ENCODE measurements at places on chromosomes 16 and 17.

DNA sequence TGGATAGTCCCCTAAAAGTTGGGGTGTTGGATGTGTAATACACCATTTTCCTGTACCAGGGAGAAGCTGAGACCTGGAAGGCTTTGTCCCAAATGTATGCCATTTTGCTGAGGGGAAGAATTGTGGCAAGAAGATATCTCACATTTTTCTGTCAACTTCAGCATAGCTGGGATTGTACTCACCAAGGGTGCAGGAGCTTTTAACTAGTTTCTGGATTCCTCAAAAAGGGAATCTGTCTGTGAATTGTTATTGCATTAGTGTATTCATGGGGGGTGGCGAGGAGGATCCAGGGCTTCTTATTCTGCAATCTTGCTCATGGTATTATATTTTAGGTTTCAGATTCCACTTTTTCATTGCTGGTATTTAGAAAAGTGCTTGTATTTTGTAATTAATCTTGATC lies 208.2 kb upstream of the MYOCD start:
- no peak for DNase-seq

DNA sequence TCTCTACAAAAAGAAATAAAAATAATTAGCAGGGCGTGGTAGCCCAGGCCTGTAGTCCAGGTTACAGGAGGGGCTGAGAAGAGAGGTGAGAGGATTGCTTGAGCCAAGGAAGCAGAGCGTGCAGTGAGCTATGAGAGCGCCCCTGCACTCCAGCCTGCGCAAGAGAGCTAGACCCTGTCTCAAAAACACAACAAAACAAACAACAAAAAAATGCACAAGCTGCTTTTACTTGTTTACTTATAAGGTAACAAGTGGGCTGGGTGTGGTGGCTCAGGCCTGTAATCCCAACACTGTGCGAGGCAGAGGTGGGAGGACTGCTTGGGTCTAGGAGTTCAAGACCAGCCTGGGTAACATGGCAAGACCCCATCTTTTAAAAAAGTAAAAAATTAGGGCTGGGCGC lies 1.7 kb downstream of the CYTH1 start:
- peak; percentile 55 for DNase-seq

DNA sequence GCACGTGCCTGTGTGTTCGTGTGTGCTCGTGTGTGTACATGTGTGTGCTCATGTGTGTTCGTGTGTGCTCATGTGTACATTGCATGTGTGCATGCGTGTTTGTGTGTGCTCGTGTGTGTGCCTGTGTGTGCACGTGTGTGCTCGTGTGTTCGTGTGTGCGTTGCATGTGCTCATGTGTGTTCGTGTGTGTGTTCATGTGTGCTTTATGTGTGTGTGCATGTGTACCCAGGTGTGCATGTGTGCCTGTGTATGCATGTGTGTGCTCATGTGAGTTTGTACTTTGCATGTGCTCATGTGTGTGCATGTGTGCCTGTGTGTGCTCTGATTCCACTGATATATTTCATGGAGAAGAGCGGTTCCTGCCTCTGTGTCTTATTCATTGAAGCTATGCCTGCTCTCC lies 265.5 kb downstream of the FOXL1 start:
- no peak for DNase-seq

GRCh38 chr17:80204626-80205468 lies 15.3 kb downstream of the SGSH start:
- DNase-seq = no peak

- DNase-seq = no peak
Observed at GRCh38 chr17:4234401-4234800, 29.4 kb downstream of the ANKFY1 start.

DNA sequence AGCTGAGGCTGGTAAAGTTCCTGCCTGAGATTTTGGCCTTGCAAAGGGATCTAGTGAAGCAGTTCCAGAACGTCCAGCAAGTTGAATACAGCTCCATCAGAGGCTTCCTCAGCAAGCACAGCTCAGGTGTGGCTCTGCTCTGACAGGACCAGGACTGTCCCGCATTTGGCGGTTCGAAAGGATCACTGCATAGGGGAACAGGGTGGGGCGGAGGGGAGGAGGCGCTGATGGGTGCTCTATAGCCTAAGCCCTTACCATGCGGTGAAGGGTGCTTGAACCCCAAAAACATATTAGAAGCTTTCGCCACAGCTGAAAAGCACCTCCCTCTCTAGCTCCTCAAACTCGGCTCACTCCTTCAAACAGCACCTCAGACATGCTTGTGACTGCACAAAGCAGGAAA lies 29.9 kb upstream of the ENDOV start:
- DNase-seq = no peak

DNA sequence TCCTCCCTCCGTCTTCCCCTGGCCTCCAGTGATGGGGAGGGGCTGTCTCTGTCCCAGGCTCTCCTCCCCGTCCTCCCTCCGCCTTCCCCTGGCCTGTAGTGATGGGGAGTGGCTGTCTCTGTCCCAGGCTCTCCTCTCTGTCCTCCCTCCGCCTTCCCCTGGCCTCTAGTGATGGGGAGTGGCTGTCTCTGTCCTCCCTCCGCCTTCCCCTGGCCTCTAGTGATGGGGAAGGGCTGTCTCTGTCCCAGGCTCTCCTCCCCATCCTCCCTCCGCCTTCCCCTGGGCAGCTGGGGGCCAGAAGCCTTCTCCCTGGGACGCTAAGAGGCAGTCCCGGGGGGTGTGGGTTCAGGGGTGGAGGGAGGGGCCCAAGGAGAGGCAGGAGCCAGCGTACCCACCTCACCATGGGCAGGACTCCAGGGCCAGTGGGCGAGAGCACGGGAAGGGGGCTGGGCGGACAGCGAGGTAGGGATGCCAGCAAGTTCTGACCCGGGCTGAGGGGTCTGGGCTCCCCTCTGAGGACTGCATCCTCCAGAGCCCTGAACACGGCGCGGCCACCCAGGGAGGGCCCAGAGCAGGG lies 14.8 kb downstream of the UTS2R start:
- DNase-seq = no peak

DNA sequence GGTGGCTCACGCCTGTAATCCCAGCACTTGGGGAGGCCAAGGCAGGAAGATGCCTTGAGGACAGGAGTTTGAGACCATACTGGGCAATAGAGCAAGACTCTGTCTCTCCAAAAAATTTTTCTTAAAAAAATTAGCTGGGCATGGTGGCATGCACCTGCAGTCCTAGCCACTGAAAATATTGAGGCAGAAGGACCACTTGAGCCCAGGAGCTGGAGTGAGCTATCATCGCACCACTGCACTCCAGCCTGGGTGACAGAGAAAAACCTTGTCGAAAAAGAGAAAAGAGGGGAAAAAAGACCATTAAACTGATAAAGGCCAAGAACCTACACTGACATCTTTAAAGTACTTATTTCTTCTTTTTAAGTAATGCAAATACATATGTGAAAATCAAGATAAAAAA lies 53.4 kb upstream of the ITGA2B start:
- peak; percentile 59 for DNase-seq

- no peak for DNase-seq
Observed at GRCh38 chr16:75048054-75048453, 49.2 kb downstream of the ZNRF1 start.

DNA sequence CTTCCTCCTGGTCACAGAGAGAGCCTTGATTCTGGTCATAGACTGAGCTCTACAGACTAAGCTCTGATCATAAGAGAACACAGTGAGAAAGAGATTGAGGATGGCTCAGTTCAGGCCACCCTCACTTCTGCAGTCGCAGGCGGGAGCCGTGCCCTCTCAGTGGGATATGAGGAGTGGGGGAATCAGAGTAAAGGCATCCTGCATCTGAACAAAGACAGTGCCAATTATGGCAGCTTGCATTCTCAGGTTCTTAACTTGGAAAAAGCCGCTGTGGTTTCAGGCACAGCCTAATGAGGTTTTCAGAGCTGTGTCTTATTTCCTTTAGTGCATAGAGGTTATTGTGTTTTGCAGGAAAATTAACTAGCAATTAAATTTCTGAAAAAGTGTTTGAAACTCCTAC lies 134.4 kb upstream of the NLRP1 start:
- DNase-seq = no peak

DNA sequence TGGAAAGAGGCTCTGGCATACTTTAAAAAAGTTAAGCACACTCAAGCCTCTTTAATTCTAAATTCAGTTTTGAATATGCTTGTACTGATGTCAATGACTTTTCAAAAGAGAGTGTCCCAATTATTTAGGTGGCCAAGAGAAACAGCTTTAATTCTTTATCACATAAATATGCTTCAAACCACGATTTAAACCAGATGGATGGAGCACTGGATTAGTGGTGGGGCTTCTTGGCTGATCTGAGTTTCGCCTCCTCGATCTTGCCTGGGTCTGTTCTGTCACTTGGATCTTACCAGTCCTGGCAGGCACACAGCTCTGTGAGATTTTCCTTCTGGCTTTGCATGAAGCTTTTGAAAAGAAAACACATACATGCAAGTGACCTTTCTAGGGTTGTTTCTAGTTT lies 467.8 kb downstream of the MAF start:
- DNase-seq = peak; percentile 52

DNA sequence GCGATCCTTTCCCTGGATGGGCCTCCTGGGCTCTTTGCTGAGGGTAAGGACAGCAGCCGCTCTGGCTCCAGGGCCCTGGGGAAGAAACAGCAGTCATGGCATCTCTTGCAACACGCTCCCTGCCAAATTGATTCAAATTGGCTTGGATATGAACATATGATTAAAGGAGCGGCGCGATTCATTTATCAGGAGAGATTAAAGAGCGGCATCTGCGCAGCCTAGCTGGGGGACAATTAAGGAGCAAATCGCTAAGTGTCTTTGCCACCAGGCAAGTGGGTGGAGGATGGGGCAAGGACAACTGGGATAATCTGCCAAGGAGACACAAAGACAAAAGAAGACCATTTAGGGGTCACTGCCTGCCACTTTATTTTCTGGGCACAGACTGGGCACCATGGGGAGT lies 27.8 kb downstream of the PIPOX start:
- no peak for DNase-seq

DNA sequence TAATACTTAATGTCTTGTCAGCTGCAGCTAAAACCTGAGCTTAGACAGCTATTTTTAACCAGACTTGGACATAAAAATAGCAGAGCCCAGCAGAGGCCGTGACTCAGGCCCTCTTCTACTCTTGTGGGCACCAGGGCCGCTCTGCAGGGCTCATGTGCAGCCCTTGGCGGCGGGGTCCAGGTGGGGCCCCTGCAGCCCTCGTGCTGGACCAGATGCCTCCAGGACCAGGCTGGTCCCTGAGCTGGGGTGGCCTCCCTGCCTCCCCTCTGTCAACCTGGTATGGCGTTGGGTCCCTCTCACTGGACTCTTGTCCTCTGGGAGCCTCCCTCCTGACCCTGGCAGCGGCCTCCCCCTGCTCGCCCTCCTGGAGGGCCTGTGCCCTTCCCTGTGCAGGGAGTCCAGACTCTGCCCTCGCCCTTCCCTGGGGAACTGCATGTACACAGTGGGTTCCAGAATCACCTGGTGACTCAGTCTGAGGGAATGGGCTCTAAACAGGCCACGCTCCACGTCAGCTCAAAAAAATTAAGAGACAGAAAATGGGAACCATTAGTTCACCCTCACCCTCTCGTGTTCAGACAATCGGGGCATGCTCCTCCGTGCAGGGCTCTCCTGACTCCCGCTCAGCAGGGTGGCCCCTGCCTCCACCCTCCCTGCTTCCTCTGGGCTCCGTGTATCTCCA lies 9.7 kb downstream of the CDK5R1 start:
- DNase-seq = no peak

DNA sequence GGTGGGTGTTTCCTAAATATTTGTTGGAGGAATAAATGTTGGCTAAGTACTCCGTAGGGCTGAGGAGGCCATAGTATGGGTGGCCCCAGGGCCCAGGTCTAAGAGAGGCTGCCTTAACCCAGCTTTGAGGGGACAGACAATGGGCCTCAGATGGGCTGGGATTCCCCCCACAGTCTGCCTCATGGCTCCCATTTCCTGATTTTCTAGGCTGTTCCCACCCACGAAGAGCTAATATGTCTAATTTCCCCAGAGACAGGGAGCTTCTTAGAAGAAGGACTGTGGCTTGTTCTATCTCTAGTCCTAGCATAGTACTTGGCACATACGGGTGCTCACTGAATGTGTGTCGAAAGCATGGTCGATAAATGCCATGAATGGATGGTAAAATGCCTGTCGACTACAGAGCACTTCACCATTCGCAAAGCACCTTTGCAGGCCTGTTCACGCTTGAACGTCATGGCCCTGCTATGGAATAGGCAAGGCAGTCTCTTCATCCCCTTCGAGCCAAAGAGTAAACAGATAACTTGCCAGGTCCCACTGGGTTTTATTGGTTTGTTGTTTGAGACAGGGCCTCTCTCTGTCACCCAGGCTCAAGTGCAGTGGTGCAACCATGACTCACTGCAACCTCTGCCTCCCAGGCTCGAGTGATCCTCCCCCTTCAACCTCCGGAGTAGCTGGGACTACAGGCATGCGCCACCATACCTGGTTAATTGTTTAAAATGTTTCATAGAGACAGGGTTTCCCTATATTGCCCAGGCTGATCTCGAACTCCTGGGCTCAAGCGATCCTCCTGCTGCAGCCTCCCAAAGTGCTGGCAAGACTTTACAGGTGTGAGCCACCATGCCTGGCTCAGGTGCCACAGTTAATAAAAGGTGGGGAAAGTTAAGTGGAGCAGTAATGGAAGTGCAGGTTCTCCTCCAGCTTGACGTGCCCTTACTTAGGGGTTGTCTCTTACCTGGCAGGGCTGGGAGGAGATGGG lies 9.7 kb downstream of the CHAD start:
- DNase-seq = no peak

All from thyroid gland (tissue), 4 donors.